Neural crest cell (in vitro differentiated cells): ENCODE measurements at places on chromosomes 7 and 10. TPM values are rescaled to one million over a fixed set of nuclear protein-coding genes. Genes with fewer than 3 reads are reported as not detected.

Gene PON1
- not detected in 2 replicates for total RNA-seq

DNA sequence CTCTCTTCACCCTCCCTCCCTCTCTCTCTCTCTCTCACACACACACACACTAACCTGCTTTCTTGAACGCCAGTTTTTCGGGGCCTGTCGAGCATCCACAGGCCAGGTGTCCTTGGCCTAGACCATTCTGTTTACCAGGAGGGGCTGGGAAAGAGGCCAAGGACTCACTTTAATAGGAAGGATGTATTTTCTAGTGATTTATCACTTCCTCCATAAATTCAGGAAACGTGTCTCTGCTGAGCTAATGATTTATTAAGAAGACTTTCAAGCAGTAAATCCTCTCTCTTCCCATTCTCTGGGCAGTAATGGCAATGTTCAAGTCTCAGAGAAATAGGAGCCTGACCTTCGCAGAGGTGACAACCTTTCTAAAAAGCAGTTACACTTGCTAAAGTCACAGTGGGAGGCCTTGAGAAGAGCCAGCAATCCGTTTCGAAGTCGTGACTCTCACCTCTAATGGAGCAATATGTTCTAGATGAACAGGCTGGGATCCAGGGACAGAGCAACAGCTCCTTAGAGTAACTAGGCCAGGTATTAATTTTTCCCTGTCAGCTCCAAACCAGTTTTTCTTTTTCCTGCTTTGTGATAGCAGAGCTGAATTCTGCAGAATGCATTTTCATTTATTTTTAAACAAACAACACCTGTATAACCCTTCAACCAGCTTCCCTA, 1357.5 kb upstream of the SORCS1 start:
- no peaks in the 10 kb centered on the region for H3K4me1 ChIP-seq
- H3K4me3 ChIP-seq: no peak overlapping the region
- peak overlapping the region; percentile 20 for H3K27ac ChIP-seq
- H3K27me3 ChIP-seq: no peaks in the 10 kb centered on the region

DNA sequence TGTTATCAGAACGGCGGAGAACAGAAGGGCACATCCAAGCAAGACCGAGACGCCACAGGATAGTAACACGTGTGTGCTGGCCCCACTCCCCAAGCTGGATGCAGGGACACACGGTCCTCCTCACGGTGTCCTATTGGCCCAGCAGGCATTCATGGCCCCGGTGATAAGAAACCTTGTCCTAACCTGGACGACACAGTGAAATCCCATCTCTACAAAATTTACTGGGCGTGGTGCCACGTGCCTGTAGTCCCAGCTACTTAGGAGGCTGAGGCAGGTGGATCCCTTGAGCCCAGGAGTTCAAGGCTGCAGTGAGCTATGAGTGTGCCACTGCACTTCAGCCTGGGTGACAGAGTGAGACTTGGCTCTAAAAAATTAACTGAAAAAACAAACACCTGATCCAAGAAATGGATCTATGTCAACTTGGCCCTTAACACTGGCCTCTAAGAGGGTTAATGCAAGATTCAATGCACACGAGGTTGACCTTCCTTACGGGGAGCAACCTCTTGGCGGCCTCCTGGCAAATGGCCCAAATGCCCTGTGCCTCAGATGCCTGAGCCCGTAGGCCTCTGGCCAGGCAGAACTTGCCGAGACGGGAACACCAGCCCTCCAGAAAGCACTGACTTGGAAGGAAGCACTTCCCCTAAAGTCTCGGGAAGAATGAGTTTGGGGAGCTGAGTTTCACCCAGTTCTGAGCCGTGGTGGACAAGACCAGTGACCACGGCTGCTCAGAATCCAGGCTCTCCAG, 72.3 kb downstream of the ZRANB1 start:
- H3K27ac ChIP-seq: no peak overlapping the region
- peaks cover 29% of the 10 kb centered on the region for H3K4me1 ChIP-seq
- no peak for DNase-seq
- H3K36me3 ChIP-seq: peaks cover 9% of the 10 kb centered on the region

Gene CCL26
- not detected in 2 replicates for total RNA-seq

DNA sequence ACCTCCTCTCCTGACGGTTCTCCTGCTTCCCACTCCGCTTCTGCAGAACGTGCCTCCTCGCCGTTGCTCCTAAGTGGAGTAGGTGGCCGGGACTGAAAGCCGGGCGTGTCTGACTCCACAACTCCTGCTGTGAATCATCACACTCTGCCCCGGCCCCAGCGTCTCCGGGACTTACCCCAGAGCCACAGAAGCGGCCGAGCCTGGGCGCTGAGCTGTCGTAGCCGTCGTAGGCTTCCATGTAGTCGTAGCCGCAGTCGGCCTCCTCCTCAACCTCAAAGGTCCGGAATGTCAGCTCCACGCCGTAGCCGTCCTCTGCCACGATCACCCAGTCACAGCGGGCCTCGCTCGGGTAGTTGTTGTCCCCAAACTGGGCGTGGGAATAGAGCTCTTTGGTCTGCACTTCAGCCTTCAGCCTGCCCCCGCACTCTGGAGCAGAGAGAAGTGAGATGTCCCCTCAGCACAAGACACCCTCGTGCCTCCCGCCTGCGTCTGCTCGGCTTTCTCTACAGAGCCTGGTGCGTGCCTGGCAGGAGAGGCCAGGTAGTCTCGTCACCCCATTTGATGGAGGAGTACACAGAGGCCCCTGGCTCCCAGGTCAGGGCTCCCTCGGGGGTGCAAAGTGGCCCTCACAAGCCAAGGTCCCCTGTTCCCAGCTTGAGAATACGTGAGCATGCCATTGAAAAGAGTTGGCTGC, 11.2 kb upstream of the OPALIN start:
- no peak overlapping the region for H3K4me3 ChIP-seq
- H3K4me1 ChIP-seq: peaks cover 15% of the 10 kb centered on the region
- H3K27ac ChIP-seq: no peak overlapping the region
- DNase-seq: no peak
- H3K36me3 ChIP-seq: no peaks in the 10 kb centered on the region
- H3K27me3 ChIP-seq: peaks cover 9% of the 10 kb centered on the region

- peaks cover 29% of the 10 kb centered on the region for H3K4me1 ChIP-seq
- H3K27me3 ChIP-seq: peaks cover 21% of the 10 kb centered on the region
- no peak overlapping the region for H3K27ac ChIP-seq
- no peak for DNase-seq
- no peaks in the 10 kb centered on the region for H3K36me3 ChIP-seq
- no peak overlapping the region for H3K4me3 ChIP-seq
Observed at GRCh38 chr7:30169579-30169978, 34.8 kb downstream of the MTURN start.

- H3K27me3 ChIP-seq: peaks cover 83% of the 10 kb centered on the region
- no peak for DNase-seq
- H3K4me3 ChIP-seq: no peak overlapping the region
- H3K4me1 ChIP-seq: peaks cover 38% of the 10 kb centered on the region
- H3K27ac ChIP-seq: no peak overlapping the region
- no peaks in the 10 kb centered on the region for H3K36me3 ChIP-seq
Observed at GRCh38 chr10:129968020-129968852, 4.2 kb upstream of the EBF3 start.

DNA sequence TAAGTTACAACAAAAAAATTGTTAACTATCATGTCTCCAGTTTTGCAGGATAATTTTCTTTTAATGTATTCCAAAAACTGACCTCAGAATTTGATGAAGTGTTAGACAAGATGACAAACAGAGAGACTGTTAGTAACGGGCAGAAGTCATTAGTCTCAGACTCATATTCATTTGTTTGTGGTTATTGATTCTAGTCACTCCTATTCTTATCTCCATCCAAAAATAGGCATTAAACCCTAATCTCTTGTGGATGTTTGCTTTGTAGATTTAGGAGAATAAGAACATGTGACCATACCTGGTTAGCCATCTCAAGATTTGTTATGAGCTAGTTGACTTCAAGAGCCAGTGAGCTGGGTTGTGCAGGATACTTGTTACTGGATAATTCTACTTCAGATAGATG, 261.1 kb downstream of the AUTS2 start:
- H3K27me3 ChIP-seq: no peaks in the 10 kb centered on the region
- peaks cover 38% of the 10 kb centered on the region for H3K4me1 ChIP-seq
- H3K4me3 ChIP-seq: no peak overlapping the region
- DNase-seq: no peak

- H3K4me1 ChIP-seq: peaks cover 9% of the 10 kb centered on the region
- no peaks in the 10 kb centered on the region for H3K36me3 ChIP-seq
- H3K4me3 ChIP-seq: no peak overlapping the region
- no peak overlapping the region for H3K27ac ChIP-seq
Observed at GRCh38 chr10:61592581-61592980, 70.1 kb upstream of the CABCOCO1 start.

Gene JAKMIP3
- 0.25 and 0.40 TPM in 2 replicates for total RNA-seq

DNA sequence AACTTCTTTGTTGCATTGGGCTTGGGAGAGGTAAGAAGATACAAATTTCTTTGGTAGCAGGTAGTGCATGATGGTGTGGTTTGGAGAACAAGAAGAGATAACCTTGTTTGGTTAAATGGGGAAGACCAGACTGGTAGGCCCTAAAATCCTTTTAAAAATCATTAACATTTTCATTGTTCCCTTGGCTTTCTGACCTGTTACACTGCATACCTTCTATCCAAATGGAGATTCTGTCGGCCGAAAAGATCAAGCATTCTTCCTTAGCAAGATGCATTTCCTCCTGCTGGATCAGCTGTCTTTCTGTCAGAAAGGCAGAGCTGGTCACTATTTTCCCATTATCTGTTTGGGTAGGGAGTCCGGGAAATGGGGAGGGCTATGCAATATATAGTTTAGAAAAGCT, 33.7 kb downstream of the AGK start:
- H3K4me3 ChIP-seq: no peak overlapping the region
- H3K27ac ChIP-seq: no peak overlapping the region
- no peaks in the 10 kb centered on the region for H3K27me3 ChIP-seq
- H3K36me3 ChIP-seq: peaks cover 28% of the 10 kb centered on the region
- DNase-seq: no peak

Gene ZNF853
- 9.2 and 9.7 TPM in 2 replicates for total RNA-seq

Gene BAZ1B
- total RNA-seq: 134 and 135 TPM in 2 replicates

Gene CD36
- 0.23 and 0.40 TPM in 2 replicates for total RNA-seq

Gene HOXA10
- total RNA-seq: 0.35 TPM in 1 of 2 replicates, not detected in the other

Gene PROSER2
- total RNA-seq: 7.5 and 7.7 TPM in 2 replicates

DNA sequence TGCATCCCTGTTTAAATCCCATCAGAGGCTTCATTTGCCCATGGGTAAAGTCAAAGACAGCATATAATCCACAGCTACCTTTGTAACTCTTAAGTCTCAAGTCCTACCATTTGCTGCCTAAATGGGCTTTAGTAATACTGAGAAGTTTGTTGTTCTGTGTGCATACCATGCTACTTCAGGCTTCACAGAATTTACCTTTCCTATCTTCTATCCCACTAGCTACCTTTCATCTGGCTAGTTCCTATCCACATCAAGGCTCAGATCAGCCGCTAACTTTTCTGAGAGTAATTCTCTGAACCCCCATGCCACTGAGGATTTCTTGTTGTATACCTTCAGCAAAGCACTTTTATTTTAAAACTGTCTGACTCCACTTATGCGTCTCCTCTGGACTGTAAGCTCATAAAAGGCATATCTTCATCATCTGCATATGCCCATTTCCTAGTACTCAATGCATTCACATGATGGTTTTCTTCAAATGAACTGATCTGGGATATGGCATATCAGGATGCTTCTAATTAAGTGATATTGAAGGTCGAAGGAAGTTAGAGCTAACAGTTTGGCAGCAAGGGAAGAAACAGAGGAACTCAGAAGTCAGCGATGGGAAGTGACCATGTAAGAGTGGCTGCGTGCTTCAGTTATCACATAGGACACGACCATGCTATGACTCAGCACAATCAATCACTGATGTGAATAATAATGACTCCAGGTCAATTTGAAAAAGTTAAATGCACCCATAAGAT, 283.9 kb upstream of the DKK1 start:
- H3K27me3 ChIP-seq: no peaks in the 10 kb centered on the region
- H3K27ac ChIP-seq: no peak overlapping the region
- DNase-seq: no peak
- H3K36me3 ChIP-seq: no peaks in the 10 kb centered on the region
- peaks cover 4% of the 10 kb centered on the region for H3K4me1 ChIP-seq

DNA sequence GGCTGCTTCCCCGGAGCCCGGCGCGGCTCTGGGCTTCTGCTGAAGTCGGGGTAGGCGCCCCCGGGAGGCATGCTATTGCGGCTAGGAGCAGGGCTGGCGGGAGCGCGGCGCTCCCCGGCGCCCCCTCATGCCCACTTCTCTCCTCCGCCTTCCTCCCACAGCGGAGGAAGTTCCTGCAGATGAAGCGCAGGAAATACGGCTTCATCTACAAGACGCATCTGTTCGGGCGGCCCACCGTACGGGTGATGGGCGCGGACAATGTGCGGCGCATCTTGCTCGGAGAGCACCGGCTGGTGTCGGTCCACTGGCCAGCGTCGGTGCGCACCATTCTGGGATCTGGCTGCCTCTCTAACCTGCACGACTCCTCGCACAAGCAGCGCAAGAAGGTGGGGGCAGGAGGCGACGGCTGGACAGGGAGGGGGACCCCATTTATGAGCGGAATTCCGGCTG, 479 bp downstream of the CYP26A1 start:
- H3K4me1 ChIP-seq: peaks cover 20% of the 10 kb centered on the region
- H3K27ac ChIP-seq: no peak overlapping the region
- H3K27me3 ChIP-seq: peaks cover 95% of the 10 kb centered on the region
- H3K36me3 ChIP-seq: no peaks in the 10 kb centered on the region
- DNase-seq: no peak
- H3K4me3 ChIP-seq: peak overlapping the region; percentile 79

Gene GPR85
- total RNA-seq: 1.6 and 2.5 TPM in 2 replicates

Gene MACC1
- total RNA-seq: 0.12 TPM in 1 of 2 replicates, not detected in the other

- no peak overlapping the region for H3K4me3 ChIP-seq
- H3K27me3 ChIP-seq: peaks cover 2% of the 10 kb centered on the region
Observed at GRCh38 chr7:67725423-67725822, 728.8 kb downstream of the TYW1 start.

Gene CHAT
- total RNA-seq: 2.7 and 3.3 TPM in 2 replicates

DNA sequence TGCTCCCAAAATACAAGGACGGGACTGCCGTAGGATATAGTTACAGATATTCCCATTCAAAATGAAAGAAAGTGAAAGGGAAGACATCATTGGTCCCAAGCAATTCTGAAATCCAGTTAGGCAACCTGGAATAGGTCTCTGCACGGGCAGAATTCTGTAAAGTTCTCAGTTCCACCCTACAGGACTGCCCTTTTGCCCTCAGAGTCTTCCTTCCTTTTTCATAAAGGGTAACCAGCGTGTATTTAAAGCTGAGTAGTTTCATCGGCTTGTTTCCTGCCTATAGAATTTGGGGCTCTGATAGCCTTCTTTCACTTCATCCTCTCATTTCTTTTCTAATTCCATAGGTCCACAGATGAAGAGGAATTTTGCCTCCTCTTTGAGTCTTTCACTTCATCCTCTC, 20.0 kb downstream of the COPG2 start:
- peaks cover 66% of the 10 kb centered on the region for H3K36me3 ChIP-seq
- no peak overlapping the region for H3K4me3 ChIP-seq
- no peak overlapping the region for H3K27ac ChIP-seq
- no peaks in the 10 kb centered on the region for H3K27me3 ChIP-seq

Gene ATRNL1
- total RNA-seq: 44.1 and 46.9 TPM in 2 replicates

Gene CAMK2B
- 1.6 and 2.4 TPM in 2 replicates for total RNA-seq

Gene LOXL4
- 1.5 and 1.7 TPM in 2 replicates for total RNA-seq

- peak overlapping the region; percentile 100 for H3K4me3 ChIP-seq
- no peak for DNase-seq
- no peaks in the 10 kb centered on the region for H3K27me3 ChIP-seq
- H3K36me3 ChIP-seq: peaks cover 18% of the 10 kb centered on the region
Observed at GRCh38 chr7:99407872-99408378, 472 bp downstream of the PDAP1 start.

Gene CTAGE15
- total RNA-seq: not detected in 2 replicates

Gene HTR7
- 0.09 TPM in 1 of 2 replicates, not detected in the other for total RNA-seq

Gene PEX1
- 24.8 and 25.7 TPM in 2 replicates for total RNA-seq

Gene TMEM229A
- 10.3 and 10.9 TPM in 2 replicates for total RNA-seq

Gene CLDN15
- 9.1 and 10.4 TPM in 2 replicates for total RNA-seq

Gene SYCE1
- not detected in 2 replicates for total RNA-seq

- H3K27me3 ChIP-seq: peaks cover 4% of the 10 kb centered on the region
- H3K27ac ChIP-seq: no peak overlapping the region
- no peak for DNase-seq
- no peaks in the 10 kb centered on the region for H3K4me1 ChIP-seq
Observed at GRCh38 chr7:156652886-156653568, 12.5 kb downstream of the RNF32 start.

Gene COL13A1
- total RNA-seq: 8.1 and 9.5 TPM in 2 replicates
